ENCODE measurements at places on chromosomes 5 and 9.
A peak's percentile ranks its signal among the peaks of the same experiment; 100 is the strongest.

DNA sequence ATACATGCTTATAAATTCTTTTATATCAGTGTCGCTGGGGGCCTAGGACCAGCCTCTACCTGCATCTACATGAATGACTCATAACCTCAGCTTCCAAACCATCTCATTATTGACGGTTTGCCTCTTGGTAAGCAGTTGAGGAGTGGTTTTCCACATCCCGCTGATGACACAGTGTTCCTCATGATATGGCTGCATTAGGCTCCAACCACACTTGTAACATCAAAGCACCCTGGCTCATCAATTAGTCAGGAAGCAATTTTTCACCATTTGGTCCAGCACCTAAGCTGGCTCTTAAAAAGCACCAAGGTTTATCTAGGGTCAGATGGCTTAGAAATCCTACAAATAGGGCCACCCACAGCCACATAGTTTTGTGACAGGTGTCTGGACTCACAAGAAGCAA is 402.4 kb downstream of the ARHGEF28 start:
- DNase-seq, result no peak

DNA sequence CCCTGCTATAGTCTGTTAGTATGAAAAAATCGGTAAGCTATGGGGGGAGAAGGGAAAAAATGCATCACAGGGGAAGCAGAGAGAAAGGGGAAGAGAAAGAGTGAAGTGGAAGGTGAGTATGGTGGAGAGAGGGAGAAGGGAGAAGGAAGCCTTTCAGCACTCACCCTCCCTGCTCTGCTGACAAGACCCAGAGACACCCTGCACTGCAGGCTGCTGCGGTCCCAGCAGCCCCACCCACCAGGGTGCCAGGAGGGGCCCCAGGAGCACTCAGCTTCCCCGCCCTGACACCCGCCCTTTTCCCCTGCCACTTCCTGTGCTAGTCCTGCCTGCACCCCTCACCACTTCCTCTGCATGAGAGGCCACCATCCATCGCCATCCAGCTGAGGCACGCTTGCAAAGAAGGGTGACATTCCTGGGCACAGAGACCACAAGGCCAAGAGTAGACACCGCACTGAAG is 12.7 kb downstream of the STK10 start:
- DNase-seq, result peak; percentile 97

DNA sequence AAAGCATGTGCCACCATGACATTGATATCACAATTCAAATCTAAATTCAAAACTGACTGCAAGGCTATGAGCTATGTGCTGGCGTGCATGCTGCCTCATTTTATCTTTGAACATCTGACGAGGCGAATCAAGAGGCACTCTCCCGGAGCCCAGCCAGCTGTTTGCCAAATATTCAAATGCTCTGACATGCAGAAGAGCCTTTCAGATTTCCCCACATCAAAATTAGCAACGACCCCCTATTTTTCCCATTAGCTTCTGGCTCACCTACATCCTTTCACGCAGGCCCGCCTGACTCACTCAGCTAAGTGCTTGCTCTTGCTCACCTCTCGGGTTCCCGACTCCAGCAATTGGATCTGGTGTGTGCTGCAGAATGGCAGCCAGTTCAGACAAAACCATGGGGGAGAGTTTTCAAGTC is 159.0 kb downstream of the NR2F1-AS1 start:
- no peak for DNase-seq

- DNase-seq, result no peak
Measured at GRCh38 chr9:72790989-72791388, 161.9 kb downstream of the ALDH1A1 start.

DNA sequence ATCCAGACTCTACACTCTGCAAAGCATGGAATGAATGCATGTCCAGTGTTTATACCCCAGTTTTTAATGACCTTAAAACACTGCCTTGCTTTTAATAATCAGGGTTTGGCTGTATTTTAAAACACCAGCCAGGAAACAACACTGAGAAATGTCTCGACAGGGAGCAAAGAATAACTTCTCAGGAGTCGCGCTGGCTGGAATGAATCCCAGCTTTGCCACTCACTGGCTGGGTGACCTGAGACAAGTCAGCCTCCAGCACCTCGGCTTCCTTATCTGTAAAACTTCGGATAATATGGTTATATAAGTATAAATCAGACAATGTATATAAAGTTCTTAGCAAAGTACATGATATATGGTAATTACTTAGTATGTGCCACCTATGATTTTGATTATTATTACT is 505.0 kb downstream of the SPOCK1 start:
- no peak for DNase-seq

- DNase-seq, result no peak
Measured at GRCh38 chr5:2298781-2299180, 416.1 kb upstream of the IRX4 start.

GRCh38 chr5:26700759-26701384 is 337.5 kb downstream of the CDH9 start:
- peak; percentile 26 for DNase-seq

GRCh38 chr9:84940294-84940693 is 270.8 kb downstream of the NTRK2 start:
- DNase-seq, result no peak
